ENCODE measurements at places on chromosomes 4 and X.

DNA sequence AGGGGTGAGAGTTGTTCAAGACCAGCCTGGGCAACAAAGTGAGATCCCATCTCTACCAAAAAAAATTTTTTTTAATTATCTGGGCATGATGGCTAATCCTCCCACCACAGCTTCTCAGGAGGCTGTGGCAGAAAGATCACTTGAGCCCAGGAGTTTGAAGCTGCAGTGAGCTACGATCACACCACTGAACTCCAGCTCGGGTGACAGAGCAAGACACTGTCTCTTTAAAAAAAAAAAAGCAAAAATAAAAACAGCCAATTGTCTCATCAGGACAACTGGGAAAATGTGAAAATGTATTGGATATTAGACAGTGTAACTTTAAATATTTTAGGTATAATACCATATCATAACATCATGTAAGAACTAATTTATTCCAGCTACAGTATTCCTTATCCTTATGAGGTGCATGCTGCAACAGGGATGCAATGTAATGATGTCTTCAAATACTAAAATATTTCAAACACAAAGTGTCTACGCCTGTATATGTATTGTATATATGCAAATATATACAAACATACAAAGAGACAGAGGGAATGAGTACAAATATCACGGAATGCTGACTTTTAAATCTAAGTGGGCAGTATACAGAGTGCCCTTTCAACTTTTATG lies 17.2 kb downstream of the FAM13A start:
- no peak for DNase-seq

GRCh38 chr4:85166318-85166717 lies 199.8 kb upstream of the WDFY3 start:
- DNase-seq = no peak

DNA sequence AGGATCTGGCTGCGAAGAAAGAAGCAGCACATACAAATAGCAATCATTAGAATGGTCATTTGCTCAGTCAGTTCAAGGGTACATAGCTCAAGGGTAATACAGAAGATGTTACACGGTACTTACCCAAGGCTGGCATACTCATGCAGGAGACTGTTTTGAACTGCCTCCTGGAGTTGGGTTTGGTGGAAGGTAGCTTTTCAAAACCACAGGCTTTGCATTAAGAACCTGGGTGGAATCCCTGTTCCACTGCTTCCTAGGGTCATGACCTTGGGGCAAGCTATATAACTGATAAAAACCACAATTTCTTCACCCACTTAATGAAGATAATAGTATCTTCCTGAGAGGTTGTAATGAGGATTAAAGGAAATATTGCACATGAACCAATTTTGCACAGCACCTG lies 36.5 kb downstream of the TBC1D9 start:
- DNase-seq = no peak

- DNase-seq = no peak
Observed at GRCh38 chr4:1797861-1798579, 4.9 kb downstream of the FGFR3 start.

DNA sequence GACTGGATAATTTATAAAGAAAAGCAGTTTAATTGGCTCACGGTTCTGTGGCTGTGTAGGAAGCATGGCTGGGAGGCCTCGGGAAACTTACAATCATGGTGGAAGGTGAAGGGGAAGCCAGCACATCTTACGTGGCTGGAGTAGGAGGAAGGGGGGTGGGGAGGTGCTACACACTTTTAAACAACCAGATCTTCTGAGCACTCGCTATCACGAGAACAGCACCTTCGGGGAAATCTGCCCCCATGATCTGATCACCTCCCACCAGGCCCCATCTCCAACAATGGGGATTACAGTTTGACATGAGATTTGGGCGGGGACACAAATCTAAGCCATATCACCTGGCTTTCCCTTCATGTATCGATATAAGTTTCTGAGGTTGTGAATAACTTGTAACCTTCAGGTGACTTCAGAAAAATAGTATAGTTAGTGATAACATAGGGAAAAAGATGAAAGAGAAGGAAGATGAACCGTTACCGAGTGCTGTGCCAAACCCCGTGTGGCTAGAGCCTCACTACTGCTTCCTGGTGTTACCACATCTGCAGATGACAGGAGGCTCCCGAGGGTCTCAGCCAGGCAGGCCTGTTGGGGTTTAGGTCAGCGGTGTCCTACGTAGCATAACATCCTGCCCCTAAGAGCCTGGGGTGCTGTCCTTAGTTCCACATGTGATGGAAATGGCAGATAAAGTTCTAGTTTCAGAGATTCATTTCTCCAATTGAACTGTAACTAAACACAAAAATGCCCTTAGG lies 103.5 kb downstream of the TNIP2 start:
- DNase-seq = no peak

DNA sequence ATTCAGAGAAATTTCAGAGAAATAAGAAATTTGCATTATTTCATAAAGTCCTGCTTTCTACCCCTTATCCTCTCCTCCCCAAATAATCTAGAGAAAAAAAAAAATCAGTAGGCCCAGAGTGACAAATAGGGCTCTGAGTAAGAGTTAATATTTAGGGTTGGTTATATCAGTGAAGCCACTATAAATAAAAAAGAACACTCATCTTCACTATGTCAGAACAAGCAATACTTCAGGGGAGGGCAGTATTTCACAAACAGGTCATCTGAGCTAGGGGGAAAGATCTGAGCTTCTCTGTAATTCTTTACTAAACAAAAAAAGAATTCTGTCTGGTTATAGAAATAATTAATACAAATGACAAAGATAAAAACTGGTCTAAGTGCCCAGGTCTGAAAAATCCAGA lies 39.4 kb downstream of the PDE5A start:
- no peak for DNase-seq

- DNase-seq = no peak
Observed at GRCh38 chrX:21705225-21705624, 47.1 kb upstream of the KLHL34 start.

DNA sequence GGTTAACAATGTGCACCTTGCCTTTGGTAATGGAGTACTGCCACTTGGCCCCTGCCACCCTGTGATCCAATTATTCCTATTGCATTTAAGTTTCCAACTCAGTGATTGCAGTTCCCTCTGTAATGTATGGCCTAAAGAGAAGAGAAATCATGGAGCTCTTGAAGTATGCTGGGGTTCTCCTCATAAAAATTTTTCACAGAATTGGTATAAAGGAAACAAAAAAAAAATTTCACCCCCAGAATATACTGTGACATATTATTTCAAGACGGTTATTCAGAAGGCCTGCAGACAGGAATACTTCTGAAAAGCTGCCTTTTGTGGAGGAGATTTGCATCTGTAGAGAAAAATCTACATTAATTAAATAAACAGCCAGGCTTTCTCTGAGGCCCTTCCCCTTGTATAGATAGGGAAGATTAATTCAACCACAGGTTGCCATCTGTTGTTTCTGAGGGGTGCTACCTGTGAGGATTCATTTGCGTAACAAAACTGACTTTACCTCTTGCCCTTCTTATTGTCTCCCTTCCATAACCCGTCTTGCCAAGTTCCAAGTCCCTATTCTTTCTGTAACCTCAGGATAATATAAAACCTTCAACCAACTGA lies 94.8 kb upstream of the LANCL3 start:
- no peak for DNase-seq

- DNase-seq = no peak
Observed at GRCh38 chrX:101223226-101223625, 3.6 kb downstream of the DRP2 start.

GRCh38 chr4:1294891-1295290 lies 5.2 kb downstream of the MAEA start:
- no peak for DNase-seq

DNA sequence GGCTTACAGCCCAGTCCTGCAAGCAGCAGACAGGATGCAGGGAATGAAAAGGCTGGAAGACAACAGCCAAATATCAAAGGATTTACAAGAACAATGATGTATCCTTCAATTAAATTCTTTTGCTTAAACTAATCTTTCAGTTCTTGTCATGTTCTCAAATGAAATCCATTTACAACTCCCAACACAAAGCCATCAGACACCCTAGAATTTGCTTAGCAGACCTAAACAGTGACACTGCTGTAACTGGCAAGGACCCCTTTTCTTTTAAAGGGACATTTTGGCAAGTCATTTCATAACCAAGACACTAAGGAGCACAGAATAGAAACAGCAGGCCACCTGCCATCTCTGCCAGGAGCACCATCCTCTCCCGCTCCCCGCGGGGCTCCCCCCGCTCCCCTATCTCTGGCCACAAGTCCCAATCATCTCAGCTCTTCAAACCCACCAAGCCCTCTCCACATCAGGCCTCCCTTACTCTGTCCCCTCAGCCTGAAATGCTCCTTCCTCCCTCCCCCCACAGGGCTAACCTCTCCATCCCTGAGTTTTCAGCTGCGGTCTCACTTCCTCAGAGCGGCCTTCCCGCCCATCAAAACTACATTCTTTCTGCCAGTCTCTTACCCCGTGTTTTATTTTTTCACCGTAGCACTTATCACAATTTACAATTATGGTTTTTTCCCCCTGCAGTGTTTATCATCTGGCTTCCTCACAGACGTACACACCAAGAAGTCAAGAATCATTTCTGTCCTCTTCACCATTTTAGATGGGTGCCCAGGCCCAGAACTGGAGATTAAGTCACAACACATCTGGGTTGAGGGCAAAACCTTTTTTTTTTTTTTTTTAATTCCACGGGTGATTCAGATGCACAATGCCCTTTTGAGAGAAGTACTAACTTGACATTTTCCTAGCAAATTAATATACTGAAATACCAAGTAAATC lies 45.8 kb downstream of the TSPAN5 start:
- no peak for DNase-seq

DNA sequence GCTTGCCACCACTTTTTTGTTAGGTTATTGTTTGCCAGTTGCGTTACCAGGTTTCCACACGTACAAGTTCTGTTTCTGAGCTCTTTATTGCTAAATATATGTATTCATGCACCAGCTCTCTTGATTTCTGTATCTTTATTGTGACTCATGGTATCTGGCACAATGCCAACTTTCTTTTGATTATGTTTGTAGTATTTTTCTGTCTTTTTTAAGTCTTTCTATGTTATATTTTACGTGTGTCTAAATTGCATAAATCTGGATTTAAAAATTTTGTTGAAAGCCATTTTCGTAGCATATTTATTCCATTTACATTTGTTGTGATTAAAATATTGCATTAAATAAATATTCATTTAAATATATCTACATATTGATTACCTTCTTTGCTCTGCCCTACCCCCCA lies 73.8 kb downstream of the KDM6A start:
- no peak for DNase-seq

DNA sequence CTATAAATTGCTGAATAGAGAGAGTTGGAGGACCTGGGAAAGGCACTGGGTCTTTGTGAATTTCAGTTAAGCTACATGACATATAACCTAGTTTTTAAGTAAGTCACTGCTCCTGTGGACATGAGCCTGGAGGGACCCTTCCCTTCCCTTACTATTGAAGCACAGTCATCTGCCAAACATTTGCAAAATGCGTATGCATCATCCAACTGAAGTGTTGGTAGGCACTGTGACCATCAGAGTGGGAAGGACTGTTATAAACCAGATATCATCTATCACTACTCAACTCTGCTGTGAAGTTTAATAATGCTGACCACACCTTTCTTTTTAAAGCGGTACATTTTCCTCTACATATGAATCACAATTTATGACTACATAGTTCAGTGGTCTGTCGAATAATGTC lies 5.2 kb downstream of the GABRA3 start:
- DNase-seq = no peak

GRCh38 chrX:97367125-97367524 lies 483.4 kb downstream of the RPA4 start:
- no peak for DNase-seq

GRCh38 chrX:87679849-87680248 lies 162.2 kb downstream of the KLHL4 start:
- DNase-seq = no peak

DNA sequence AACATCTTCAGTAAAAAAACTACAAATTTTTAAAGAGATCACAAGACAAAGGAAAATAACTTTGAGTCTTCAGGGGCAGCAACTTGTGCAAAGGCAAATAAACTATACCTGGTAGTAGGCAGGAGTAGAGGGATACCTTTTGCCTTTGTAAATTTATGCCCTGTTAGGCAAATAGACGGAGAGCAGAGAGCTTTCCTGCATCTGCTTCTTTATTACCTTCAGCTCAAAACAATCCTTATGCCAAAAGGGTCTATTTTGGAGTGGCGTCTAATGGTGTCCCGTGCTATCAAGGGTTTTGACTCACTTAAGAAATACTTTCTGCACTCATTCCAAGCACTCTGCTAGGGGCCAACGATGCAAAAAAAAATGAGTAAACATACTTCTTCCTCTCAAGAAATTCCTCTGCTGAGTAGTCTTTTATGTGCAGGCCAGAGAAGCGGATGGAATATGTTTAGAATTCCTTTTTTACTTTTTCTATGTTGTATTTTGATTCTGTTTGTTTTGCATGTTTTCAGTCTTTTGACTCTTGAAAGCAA lies 131.9 kb downstream of the ANXA5 start:
- DNase-seq = no peak

DNA sequence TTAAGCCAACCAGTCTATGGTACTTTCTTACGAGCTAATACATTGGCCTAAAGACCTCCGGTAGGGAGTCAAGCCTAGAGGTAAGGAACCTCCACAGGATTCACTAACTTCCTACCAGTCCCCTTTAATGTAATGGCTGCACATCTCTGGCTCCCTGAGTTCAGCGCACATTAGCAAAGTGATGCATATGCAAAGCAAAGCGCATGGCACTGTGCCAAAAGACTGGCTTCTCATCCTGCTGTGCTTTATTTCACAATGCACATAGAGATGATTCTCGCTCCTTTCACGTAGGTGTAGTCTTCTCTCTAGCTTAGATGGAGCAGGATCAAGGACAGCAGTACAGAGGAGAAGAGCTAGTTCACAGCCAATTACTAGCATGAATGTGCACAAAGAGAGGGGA lies 14.6 kb upstream of the CLTRN start:
- no peak for DNase-seq

GRCh38 chr4:100124715-100125114 lies 65.6 kb downstream of the DDIT4L start:
- DNase-seq = no peak

- DNase-seq = no peak
Observed at GRCh38 chr4:13365195-13365594, 118.9 kb downstream of the RAB28 start.

- no peak for DNase-seq
Observed at GRCh38 chrX:53813670-53814440, 127.3 kb upstream of the HUWE1 start.

- no peak for DNase-seq
Observed at GRCh38 chrX:68922013-68922412, 93.2 kb downstream of the EFNB1 start.

GRCh38 chr4:3416821-3417221 lies 24.9 kb upstream of the HGFAC start:
- DNase-seq = no peak

- DNase-seq = no peak
Observed at GRCh38 chrX:47706575-47706974, 47.6 kb upstream of the UXT start.

DNA sequence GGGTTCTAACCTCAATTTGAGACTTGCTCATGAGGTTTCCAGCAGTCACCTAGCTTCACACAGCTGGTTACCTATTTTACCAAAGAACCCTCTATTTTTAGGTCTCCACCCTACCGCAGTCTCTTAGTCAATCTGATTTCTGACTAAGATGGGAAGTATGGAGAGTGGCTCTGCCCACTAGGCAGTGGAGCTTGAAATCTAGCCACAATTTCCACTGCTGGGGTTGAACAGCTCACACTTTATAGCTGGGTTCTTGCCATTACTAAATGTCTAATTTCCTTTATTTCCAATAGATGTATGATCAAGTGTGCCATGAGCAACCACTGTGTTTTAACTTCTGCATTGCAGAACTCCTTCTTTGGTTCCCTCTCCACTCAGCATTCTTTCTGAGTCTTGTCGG lies 43.1 kb downstream of the GASK1B start:
- DNase-seq = no peak

- DNase-seq = no peak
Observed at GRCh38 chr4:5933996-5934831, 41.3 kb upstream of the CRMP1 start.
